Stromal cell of bone marrow (primary cell): ENCODE measurements at places on chromosomes 2 and 18.
A peak's percentile ranks its signal among the peaks of the same experiment; 100 is the strongest.

GRCh38 chr2:6073191-6074088 lies 381.3 kb downstream of the SOX11 start:
- DNase-seq = peak; percentile 36

DNA sequence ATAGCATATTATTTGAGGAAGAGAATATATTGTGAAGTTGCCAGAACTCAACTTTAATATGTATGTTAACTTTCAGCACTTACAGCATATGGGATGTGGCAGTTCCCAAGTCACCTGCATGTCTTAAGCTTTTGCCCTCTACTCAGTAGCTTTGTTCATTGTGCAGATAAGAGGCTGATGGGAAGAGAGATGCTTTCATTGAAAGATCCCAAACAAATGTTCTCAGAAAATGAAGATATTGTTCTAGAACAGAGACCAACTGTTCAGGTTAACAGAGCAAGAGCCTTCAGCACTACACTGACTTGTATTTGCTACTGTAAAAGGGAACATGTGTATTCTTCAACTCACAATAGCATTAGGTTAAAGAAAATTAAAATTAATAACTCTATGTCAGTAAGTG lies 28.1 kb downstream of the GAREM1 start:
- no peak for DNase-seq

- DNase-seq = peak; percentile 81
These were observed 337.5 kb downstream of the GULP1 start for GRCh38 chr2:188628989-188629752.

DNA sequence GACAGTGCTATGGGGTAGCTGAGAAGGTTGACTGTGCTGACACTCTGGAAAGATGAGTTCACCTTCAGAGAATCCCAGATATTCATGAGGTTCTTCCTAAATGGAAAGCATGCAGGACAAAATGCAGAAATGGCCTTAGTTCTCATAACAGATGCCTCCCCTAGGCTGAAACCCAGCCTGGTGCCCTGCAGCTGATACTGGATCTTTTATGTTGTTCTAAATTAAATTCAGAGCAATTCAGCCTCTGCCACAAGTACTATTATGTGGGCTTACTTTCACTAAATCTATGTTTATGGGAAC lies 172.0 kb upstream of the SERPINE2 start:
- no peak for DNase-seq

- DNase-seq = no peak
These were observed 14.9 kb downstream of the DPP4 start for GRCh38 chr2:162058973-162059668.

- no peak for DNase-seq
These were observed 218.4 kb downstream of the MREG start for GRCh38 chr2:215794829-215795546.

DNA sequence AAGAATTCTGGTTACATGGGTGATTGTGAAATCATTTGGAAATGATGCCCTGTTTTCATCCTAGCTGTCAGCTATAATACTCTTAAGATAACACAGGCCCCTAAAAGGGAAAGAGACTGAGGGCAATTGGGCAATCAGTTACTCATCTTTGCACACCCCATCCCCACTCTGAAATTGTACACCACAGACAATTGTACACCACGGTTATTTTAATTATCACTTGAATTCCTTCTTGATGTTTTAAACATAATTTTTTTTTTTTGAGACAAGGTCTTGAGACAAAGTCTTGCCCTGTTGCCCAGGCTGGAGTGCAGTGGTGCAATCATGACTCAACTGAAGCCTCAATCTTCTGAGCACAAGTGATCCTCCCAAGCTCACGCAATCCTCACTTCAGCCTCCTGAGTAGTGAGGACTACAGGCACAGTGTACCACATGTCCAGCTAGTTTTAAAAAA lies 862.4 kb upstream of the ACVR2A start:
- DNase-seq = peak; percentile 93

- DNase-seq = no peak
These were observed 40.9 kb downstream of the TMEM247 start for GRCh38 chr2:46520130-46520711.

- DNase-seq = no peak
These were observed 152.8 kb upstream of the ACAA2 start for GRCh38 chr18:49966090-49966489.

GRCh38 chr18:63676526-63677323 lies 15.0 kb upstream of the SERPINB3 start:
- no peak for DNase-seq

DNA sequence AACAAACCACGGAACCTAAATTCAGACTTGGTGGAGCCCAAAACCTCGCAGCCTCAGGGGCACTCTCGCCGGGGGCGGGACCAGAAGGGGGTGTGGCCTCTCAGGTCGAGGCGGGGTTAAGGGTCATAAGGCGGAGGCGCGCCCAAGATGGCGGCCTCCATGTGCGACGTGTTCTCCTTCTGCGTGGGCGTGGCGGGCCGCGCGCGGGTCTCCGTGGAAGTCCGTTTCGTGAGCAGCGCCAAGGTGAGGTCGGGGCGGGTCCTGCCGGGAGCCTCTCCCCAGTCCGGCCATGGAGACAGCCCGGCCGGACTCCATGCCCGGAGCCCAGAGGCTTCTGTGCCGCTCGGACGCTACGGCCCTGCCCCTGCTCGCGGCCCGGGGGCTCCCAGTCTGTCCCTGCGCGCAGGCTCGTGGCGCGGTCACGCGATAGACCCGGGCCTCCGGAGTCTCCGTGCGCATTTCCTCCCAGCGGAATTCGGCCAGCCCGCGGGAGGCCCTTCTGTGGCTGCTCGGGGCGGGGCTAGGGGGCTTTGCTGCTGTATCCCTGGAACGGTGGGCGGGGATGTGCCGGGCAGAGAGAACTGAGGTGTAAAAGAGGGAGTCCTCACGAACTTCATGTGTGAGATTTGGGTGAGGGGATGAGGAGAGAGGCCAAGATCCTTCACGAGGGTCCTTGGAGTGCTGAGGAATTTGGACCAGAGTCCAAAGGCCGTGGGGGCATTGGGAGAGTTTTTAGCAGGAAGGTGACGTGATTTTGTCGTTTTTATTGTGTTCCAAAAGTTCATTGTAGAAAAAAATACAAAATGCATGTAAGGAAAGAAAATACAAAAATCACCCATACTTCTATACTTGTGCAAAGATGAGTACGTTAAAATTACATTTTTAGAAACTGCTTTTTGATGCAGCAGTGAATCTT lies at the start of gene SMYD5:
TSS of gene SMYD5 (plus strand) at position 126 of the 916 bp plus-strand sequence. CDS start at position 148, 22 bp downstream.
- DNase-seq = peak; percentile 56

- DNase-seq = no peak
These were observed 10.1 kb downstream of the SPIRE1 start for GRCh38 chr18:12647773-12648172.

- peak; percentile 55 for DNase-seq
These were observed 208.1 kb downstream of the VAPA start for GRCh38 chr18:10121786-10122515.

DNA sequence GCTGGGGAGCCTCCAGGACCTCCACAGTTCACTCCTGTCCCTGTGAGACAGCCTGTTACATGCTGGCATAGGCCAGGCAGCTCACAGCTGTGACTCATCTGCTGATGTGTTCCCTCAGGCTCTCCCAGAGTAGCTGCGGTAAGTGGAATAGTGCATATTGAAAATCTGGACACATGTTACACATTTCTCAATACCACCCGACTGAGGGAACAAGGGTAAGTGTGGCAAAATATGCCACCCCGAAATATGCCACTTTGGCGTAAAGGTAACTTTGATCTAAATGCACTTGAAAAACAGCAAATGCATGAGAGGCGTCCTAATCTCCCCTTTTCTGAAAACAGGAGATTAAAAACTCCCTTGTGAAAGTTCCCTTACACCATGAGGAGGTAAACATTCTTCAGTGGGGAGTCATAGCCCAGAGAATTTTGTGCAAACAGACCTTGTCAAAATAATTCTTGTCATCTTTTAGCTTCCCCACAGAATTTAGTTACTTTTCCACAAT lies 557.9 kb downstream of the CCDC85A start:
- DNase-seq = peak; percentile 83

GRCh38 chr2:6353669-6354068 lies 512.0 kb downstream of the CMPK2 start:
- no peak for DNase-seq

DNA sequence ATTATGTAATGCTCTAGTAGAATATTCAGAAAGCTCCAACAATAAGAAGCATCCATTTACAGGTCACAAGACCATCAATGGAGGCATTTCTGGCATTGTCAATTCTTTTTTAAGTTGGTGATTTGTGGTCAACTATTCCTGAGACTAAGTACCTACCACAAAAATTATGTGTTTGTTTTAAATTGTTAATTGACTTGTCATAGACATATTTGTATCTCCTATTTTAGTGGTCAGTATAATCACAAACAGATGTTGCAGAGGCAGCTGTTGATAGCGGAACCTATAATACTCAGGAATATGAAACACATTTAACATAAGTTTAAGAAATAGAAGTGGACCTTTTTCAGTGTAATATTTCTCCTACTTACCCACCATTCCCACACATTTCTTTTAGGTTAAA lies 430.1 kb downstream of the CCDC85A start:
- DNase-seq = no peak

GRCh38 chr18:57843386-57843785 lies 40.3 kb upstream of the ATP8B1 start:
- DNase-seq = no peak

DNA sequence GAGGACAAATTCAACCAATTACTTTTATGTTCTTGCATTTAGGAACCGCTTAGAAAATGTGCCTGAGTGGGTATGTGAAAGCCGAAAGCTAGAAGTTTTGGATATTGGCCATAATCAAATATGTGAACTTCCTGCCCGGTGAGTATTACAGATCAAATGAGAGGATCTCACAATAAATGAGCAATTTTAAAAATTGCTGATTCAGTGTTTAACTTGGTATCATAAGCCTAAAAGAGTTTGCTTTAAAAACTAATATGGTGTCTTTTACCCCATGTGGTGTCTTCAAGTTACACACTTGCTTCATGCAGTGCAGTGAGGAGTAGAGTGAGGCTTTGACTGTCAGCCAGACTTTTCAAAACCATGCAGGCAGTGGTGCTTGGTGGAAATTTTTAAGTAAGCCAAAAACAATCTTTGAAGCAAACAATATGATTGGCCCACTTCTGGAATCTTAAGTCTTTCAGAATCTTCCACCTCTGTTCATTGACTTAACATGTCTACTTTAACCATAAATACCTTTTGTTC lies 199.6 kb downstream of the PHLPP1 start:
- DNase-seq = peak; percentile 21

DNA sequence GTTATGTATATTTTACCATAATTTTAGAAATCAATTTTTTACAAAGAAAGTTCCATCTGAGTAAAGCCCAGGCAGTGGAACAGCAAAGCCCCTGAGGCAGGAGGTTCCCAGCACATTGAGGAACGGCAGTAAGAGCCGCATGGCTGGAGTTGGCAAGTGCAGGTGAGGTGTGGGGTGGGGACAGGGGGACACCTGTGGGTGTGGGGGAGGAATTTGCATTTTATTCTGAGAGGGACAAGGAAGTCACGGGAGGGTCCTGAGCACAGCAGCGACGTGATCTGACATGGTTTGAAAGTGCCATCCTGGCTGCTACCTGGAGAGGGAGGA lies 16.1 kb upstream of the ADI1 start:
- DNase-seq = no peak
